ENCODE measurements at places on chromosomes 2 and 18.
A peak's percentile ranks its signal among the peaks of the same experiment; 100 is the strongest.

GRCh38 chr18:78542204-78542603, 437.4 kb upstream of the SALL3 start:
- no peak for DNase-seq

DNA sequence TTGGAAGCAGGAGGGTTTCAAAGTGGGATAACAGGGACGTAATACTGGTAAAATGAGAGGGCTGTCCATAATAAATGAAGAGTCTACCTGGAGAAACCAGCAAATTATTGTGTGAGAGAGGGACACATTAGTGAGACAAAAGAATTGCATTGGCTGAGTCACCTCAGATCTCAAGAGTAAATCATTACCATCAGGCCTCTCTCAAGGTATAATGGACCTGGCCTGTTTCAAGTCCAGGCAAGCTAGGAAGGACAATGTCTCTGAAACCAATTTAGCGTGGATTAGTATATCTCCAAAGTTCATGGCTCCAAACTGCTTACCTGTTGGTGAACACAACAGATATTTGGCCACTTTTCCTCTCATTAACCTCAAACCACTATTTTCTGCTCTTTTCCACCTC, 471.4 kb downstream of the CMPK2 start:
- DNase-seq, result peak; percentile 19

GRCh38 chr2:100580367-100581276, 17.8 kb downstream of the PDCL3 start:
- DNase-seq, result no peak

DNA sequence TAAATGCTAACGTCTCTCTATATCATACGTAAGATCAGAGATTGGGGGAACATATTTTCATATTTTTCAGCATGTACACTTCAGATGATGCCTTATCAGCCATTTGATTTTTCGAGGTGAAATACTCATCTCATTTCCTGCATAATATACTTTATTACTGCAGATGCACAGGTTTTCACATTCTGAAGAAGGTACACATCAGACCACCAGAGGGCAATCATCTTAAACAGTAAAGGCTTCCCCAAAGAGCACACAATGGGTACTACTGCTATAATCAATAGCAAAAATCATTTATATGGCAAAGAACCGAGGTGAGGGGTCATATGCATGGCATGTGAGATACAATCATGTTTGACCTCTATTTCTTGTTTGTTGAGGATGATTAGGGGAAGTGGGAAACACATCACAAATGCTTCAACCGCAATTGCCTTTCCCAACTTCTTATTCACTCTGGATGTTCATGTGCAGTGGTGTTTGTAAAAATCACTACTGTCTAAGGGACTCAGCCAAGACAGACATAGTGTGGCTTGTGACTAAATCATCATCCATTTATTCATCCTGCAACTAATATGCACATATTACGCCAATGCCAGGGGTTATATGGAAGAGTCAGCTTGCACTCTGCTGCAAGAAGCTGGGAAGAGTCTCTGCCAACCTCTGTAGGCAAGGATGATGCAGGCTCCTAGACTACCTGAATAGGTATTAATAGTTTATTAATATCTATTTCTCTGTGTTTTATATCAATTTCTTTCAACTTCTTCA, 118.7 kb downstream of the EPB41L3 start:
- peak; percentile 14 for DNase-seq

DNA sequence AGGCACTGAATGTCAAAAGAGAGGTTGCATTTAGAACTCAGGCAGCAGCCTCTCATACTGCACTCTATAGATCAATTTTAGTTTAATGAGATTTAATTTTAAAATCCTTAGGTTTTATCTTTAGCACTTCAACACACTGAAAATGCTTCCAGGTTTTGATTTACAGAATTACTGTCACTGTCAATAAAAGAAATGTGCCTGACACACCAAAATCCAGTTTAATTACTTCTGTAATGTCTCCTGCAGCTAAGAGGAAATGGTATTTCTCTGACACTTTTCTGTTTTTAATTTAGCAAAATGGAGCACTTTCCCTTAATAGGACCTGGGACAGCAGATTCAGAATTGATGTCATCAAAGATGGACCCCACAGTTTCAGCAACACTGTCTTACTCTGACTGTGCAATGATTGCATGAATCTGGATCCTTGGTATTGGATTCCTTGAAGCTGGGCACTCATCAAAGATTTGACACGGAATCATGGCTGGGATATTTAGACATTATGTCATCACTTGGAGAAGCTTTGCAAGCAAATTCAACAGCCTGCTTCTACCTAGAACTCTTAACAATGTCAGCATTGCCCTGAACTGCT, 576.5 kb downstream of the NRXN1 start:
- DNase-seq, result no peak

- DNase-seq, result no peak
Observed at GRCh38 chr18:62938006-62938405, 222.7 kb downstream of the PHLPP1 start.

DNA sequence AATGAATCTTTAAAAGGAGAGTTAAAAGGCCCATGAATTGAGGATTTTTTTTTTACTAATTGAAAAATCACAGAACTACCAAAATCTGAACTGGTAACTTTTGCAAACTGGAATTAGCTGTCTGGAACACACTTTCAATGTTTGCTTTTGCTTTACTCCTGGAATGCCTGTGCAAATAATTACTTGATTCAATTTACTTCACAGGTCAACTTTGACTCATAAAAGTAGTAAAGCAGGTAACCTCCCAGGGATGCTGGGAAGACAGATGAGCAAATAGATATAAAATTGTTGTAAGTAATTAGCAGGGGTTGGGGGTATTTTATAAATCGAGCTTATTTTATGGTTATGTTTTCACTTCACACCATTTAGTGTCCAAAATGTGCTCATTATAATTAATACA, 398.3 kb upstream of the HNRNPA3 start:
- no peak for DNase-seq

DNA sequence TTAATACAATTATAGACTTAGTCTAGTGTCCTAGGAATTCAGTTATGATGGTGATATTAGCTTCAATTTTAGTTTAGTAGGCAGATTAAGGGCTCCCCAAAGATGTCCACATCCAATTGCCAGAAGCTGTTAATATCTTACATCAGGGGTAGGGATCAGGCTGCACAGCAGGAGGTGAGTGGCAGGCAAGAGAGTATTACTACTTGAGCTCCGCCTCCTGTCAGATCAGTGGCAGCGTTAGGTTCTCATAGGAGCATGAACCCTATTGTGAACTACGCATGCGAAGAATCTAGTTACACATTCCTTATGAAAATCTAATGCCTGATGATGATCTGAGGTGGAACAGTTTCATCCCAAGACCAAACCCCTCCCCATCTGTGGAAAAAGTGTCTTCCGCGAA, 54.9 kb downstream of the NYAP2 start:
- DNase-seq, result no peak

- no peak for DNase-seq
Observed at GRCh38 chr2:195538937-195539336, 118.1 kb upstream of the SLC39A10 start.

DNA sequence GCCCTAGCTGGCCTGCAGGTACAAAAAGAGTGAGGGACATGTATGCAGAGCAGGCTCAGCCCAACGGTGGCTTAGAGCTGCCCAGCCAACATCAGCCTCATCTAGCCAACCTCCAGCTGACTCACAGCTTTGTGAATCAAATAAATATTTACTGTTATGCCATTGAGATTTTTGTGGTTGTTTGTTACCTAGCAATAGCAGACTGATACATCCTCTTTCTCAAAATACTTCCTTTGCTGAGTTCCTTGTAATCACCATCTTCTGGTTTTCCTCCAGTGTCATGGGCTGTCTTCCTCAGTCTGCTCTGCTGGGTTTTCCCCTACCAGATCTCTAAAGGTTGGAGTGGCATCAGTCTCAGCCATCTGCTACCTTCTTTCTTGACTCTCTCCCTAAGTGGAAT, 126.6 kb upstream of the SLC1A4 start:
- DNase-seq, result no peak

All from kidney epithelial cell (primary cell).